ENCODE measurements at places on chromosomes 3 and 15. TPM values are rescaled to one million over a fixed set of nuclear protein-coding genes. Genes with fewer than 3 reads are reported as not detected.

The THAP10 gene
- polyA plus RNA-seq, result 5.4 TPM

The CATSPER2 gene
- 1.2 TPM for polyA plus RNA-seq

The GRM2 gene
- polyA plus RNA-seq, result 0.03 TPM

The MNS1 gene
- polyA plus RNA-seq, result 5.2 TPM

The TRPC1 gene
- polyA plus RNA-seq, result 11.8 TPM

The ZNF501 gene
- polyA plus RNA-seq, result 0.03 TPM

The CFAP91 gene
- polyA plus RNA-seq, result 0.52 TPM

The MASP1 gene
- polyA plus RNA-seq, result not detected

The DUOXA2 gene
- not detected for polyA plus RNA-seq

The IGSF11 gene
- polyA plus RNA-seq, result 5.2 TPM

The PLAAT1 gene
- not detected for polyA plus RNA-seq

DNA sequence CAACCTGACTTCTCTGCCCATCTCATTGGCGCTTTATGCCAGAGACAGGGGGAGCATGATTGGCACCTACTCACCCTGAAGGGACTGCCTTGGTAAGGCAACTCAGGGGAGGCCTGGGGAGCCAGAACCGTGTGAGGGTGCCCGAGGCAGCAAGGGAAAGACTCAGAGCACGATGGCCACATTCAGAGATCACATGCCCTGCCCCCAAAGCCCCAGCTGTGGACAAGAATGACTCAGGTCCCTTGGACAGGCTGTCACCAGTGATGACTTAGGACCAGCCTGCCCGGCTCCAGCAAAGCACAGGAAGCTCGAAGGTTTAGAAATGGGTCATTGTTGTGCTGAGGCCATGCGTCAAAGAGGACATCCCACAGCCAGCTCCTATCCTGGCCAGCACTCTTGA lies 49.1 kb upstream of the LIMD1 start:
- DNase-seq, result peak; percentile 14

GRCh38 chr15:57109005-57109404 lies 190.6 kb downstream of the TCF12 start:
- no peak for DNase-seq

GRCh38 chr3:149650828-149651227 lies 7.0 kb downstream of the WWTR1 start:
- no peak for DNase-seq

DNA sequence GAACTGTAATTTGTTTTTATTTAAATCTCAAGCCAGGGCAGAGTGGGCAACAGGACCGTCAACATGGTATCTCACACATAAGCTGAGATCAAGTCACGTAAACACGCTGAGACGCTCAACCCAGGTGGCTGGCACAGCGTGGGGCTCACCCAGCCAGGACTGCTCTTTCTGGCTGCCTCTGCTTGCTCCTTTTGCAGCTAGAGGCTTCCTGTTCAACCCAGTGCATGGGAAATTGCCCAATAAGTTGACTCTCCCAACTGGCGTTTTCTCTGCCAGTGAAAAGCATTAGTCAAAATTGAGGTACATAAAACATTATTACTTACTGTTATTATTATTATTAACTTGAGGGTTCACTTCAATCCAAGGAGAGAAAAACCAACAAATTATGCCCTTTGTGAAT lies 398.1 kb downstream of the NR2F2 start:
- no peak for DNase-seq

DNA sequence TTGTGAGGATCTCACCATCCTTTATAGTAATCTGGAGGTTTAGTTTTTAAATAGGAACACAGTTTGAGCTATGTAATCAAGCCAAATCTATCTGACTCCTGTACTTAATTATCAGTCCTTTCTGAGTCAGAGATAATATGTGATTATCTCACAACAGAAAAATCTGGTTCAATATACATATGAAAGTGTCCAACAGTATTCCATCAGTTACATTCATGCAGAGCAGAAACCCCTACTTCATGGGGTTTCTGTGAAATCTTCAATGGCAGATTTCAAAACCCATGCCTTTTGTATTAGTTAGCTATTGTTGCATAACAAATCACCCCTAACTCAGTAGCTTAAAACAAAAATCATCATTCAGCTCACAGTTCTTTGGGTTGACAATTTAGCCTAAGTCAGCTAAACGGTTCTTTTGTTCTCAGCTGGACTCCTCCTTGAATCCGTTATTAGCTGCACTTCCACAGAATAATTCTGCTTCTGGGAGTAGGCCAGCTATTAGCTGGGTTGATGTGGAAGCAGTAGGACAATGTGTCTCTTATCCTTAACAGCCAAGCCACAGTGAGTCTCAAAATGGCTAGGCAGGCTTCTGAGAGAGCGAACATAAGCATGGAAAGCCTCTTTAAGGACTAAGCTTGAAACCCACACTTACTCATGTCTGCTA lies 42.9 kb upstream of the ARPP21 start:
- DNase-seq, result no peak

DNA sequence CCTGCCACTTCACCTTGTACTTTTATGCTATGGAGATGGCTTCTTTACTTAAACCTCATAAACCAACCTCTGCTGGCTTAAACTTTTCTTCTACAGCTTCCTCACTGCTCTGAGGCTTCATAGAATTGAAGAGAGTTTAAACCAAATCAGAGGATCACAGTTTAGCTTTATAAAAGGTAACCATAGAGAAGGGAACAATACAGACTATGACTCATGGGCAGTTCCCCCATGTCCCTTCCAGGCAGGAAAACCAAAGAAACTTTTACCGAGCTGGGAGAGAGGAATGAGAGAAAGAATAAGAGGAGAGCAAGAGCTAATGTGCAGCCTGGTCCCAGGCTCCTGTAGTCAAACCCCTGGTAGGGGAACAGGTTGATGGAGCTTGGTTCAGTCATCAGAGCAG lies 53.9 kb upstream of the NEDD4 start:
- no peak for DNase-seq

GRCh38 chr3:111588527-111588926 lies 6.6 kb downstream of the ZBED2 start:
- DNase-seq, result no peak

DNA sequence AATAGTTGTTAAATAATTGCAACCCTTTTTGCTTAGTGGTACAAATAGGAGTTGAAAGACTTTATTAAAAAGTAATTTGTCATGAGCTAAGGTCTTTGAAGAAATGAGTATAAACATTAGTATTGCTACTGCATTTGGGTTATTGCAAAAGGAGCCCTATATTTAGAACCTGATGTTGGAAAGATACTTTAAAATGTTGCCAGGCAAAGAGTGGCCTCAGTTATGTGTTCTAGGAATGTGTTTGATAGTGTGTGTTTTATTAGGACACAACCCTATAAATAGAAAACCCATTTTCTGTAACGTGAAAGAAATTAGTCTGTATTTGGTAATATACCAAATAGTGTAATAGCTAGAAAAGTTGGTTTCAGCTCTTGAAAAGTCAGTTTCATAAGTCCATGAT lies 10.7 kb downstream of the VPS8 start:
- DNase-seq, result no peak

- no peak for DNase-seq
Observed at GRCh38 chr3:76470285-76470684, 569.6 kb upstream of the ROBO2 start.

DNA sequence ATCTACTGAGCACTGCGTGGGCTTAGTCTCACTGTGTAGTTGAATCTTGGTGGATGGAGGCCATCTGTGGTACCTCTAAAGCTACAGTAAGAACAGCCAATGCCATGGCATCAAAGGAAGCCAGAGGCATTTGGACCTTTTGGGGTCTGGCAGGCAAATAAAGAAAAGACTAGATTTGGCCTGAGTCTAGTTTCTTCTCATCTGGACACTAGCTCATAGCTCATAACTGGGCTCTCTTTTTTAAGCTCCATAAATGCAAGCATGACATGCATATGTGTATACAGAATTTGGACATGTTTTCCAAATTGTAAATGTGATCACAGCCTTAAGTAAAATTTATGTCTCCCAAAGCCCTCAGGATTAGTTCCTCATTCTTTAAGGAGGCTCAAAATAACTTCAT lies 107.5 kb downstream of the CNTN6 start:
- DNase-seq, result no peak

- no peak for DNase-seq
Observed at GRCh38 chr3:64105816-64106215, 82.5 kb upstream of the PSMD6 start.

DNA sequence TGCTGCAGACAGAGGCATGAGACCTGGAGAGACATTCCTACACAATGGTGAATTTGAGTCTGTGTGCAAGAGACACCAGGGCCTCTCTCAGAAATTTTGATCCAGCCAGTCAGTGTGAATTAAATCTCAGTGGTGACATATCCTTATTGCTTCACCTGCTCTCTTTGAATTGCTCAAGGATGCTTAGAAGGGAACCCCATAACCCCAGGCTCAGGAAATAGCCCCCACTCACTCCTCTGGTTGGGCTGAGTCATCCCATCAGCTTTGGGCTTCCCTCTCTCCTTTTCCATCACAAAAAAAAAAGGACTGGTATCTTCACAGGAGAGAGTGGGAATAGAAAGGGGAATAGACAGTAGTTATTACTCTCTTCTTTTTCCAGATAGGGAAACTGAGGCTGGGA lies 33.0 kb upstream of the LARS2 start:
- no peak for DNase-seq

DNA sequence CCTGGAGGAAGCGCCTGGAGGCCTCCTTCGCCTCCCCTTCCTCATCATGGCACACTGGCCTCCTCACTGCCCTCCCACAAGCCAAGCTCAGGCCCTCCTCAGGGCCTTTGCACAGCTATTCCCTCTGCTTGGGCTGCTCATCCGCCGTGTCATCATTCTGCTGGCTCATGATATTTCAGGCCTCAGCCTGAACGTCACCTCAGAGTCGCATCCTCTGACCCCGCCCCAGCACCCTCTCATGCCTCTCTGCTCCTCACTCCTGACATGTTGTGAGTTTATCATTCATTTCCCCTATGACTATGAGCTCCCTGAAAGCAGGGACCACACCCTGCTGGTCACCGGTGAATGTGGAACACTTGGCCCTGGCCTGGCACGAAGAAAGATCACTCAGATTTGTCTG lies 20.7 kb upstream of the POC1A start:
- no peak for DNase-seq

- DNase-seq, result no peak
Observed at GRCh38 chr3:174101244-174101643, 703.7 kb downstream of the NLGN1 start.

DNA sequence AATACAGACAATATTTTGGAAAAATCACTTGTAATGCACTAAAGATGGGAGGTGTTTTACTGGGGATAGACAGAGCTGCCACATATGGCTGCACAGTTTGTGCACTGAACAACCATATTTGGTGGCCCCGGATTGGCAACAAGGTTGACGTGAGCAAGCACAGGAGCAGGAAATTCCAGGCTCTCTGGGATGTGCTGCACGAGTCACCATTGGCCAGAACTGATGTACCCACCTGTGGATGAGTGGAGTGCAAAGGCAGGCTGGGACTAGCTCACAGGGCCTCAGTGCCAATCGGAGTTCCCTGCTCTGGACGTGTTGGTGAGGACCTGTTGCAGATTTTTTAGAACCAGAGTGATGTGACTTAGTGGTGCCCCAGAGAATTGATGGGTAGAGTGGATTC lies 42.0 kb upstream of the SCAANT1 start:
- DNase-seq, result no peak

- no peak for DNase-seq
Observed at GRCh38 chr15:60479361-60480110, 594 bp upstream of the ICE2 start.

GRCh38 chr15:55407498-55408011 lies 604 bp downstream of the CCPG1 start:
- peak; percentile 45 for DNase-seq

DNA sequence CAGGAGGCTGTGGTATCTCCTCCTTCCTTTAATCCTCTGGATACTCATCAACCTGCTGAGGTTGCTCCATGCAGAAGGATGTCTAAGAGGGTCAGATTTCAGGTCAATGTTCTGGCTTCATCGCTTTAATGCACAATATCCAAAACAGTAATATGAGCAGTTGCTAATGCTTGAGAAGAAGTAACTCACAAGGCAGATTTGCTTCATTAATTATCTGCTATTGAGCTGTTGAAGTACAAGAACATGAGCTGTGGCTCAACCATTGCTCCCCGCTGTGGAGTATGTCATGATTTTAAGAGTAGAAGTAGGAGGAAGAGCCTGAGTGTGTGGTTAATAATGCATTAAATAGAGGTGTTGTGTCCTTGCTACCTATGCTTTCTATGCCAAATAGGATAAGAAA lies 1412.9 kb upstream of the ALCAM start:
- DNase-seq, result no peak

DNA sequence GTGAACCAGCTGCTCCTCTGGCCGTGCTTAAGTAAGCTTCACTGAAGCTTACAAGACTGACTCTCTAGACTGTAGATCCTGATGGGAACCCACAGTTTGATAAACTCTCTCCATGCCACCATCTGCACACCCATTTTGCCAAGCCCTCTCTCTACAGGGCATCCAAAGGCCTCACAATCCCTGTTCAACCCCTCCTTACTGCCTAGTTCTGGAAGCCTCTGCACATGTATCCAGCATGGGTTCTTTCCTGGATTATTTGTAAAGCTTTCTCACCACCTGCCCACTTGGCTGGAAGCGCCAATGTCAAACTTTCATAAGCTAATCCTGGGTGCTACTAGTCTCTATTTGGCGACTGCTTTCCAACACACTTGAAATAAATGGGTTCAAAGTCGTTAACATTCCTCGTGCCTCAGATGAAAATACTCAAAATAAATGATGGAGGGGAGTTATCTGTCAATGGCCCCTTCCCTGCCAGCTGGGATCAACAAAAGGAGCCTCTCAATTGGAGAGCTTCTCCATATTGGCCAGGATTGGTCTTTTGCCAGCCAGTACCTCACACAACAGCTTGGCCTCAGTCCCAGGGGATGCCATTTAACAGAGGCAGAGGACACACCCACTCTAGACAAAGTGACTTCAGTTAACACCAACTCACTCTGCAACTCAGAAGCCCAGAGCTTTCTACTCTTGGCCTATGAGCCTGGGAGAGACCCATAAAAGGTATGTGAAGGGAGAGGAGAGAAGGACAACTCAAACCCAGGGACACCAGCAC lies 48.1 kb downstream of the SH3BP5 start:
- no peak for DNase-seq

DNA sequence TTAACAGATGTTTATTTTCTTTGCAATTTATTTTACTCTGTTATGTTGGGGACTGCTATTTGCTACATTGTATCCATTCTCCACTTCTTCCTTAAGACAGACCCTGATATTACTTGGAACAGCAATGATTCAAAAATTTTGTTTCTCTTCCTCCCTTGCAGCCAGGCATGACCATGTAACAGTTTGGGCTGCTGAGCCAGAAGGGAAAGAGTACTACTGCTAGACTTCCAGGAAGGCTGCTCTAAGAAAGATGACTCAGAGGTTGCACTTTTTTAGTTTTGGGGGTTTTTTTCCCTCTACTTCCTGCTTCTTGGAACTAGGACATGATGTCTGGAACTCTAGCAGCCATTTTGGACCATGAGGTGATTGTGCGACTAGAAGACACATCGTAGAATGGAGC lies 10.3 kb downstream of the PRR20G start:
- DNase-seq, result no peak

Measured in A549 (cell line).